ENCODE measurements at places on chromosomes 3 and 15. TPM values are rescaled to one million over a fixed set of nuclear protein-coding genes. Genes with fewer than 3 reads are reported as not detected.

Gene ISLR2
- total RNA-seq, result 0.05 TPM

Gene PLEKHO2
- 8.0 TPM for total RNA-seq

GRCh38 chr15:59746777-59747176 is 57.7 kb upstream of the BNIP2 start:
- no peaks in the 10 kb centered on the region for H3K4me1 ChIP-seq
- no peak overlapping the region for H3K4me3 ChIP-seq
- peaks cover 48% of the 10 kb centered on the region for H3K27me3 ChIP-seq
- H3K27ac ChIP-seq, result no peak overlapping the region
- no peaks in the 10 kb centered on the region for H3K36me3 ChIP-seq

GRCh38 chr3:58434168-58434504 is 504 bp upstream of the PDHB start:
- peak overlapping the region; percentile 29 for H3K4me3 ChIP-seq
- DNase-seq, result no peak
- H3K36me3 ChIP-seq, result peaks cover 19% of the 10 kb centered on the region
- H3K27me3 ChIP-seq, result no peaks in the 10 kb centered on the region

GRCh38 chr3:159925248-159925647 is 63.4 kb upstream of the IL12A start:
- H3K27me3 ChIP-seq, result no peaks in the 10 kb centered on the region
- no peaks in the 10 kb centered on the region for H3K36me3 ChIP-seq
- DNase-seq, result no peak
- no peak overlapping the region for H3K4me3 ChIP-seq
- no peaks in the 10 kb centered on the region for H3K4me1 ChIP-seq

- H3K36me3 ChIP-seq, result no peaks in the 10 kb centered on the region
- H3K4me3 ChIP-seq, result no peak overlapping the region
- no peaks in the 10 kb centered on the region for H3K4me1 ChIP-seq
- no peaks in the 10 kb centered on the region for H3K27me3 ChIP-seq
- H3K27ac ChIP-seq, result no peak overlapping the region
- no peak for DNase-seq
Observed at GRCh38 chr3:43539321-43539720, 82.5 kb downstream of the ANO10 start.

Gene FANCD2OS
- not detected for total RNA-seq

DNA sequence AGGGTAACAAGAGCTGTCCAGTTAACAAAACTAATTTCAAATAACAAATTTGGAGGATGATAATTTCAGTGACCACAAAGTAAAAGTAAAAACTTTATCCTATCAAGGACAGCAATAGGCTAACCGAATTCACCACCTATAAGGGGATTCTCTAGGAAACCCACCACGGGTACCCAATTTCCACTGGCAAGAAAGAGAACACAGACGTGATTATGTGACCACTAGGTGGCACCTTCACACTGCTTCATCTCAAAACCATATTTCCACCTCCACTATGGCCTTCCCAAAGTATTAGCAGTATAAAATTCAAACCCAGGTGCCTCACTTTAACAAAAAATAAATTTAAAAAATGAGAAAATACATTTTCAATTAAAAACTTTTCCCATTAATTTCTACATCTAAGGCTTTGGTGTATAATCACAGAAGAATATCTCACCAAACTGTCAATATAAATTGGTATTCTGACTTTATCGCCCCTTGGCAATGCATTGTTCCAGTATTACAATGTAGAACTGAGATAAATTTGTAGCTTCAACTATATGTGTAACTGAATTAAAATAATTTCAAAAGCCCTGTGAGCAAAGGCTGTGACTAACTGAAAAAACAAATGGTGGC is 96.5 kb downstream of the FSIP1 start:
- no peaks in the 10 kb centered on the region for H3K36me3 ChIP-seq
- no peak overlapping the region for H3K4me3 ChIP-seq
- no peak overlapping the region for H3K27ac ChIP-seq
- DNase-seq, result peak; percentile 37

GRCh38 chr3:44612678-44613077 is 12.2 kb upstream of the ZNF197 start:
- no peaks in the 10 kb centered on the region for H3K36me3 ChIP-seq
- H3K27ac ChIP-seq, result no peak overlapping the region
- H3K4me1 ChIP-seq, result no peaks in the 10 kb centered on the region

Gene SKOR1
- 0.81 TPM for total RNA-seq

Gene SEMA6D
- 0.02 TPM for total RNA-seq

GRCh38 chr15:25859838-25860645 is 3.1 kb downstream of the ATP10A start:
- H3K36me3 ChIP-seq, result no peaks in the 10 kb centered on the region
- no peak overlapping the region for H3K4me3 ChIP-seq
- DNase-seq, result no peak

GRCh38 chr15:52765785-52766184 is 24.4 kb downstream of the ONECUT1 start:
- DNase-seq, result no peak
- peaks cover 11% of the 10 kb centered on the region for H3K27me3 ChIP-seq
- no peaks in the 10 kb centered on the region for H3K4me1 ChIP-seq
- no peak overlapping the region for H3K27ac ChIP-seq

- DNase-seq, result no peak
- no peak overlapping the region for H3K4me3 ChIP-seq
- H3K27me3 ChIP-seq, result no peaks in the 10 kb centered on the region
- no peaks in the 10 kb centered on the region for H3K4me1 ChIP-seq
Observed at GRCh38 chr15:71397377-71397776, 282.1 kb downstream of the THSD4 start.

Gene CDAN1
- total RNA-seq, result 22.4 TPM

GRCh38 chr3:33058765-33059164 is 38.2 kb downstream of the GLB1 start:
- no peak overlapping the region for H3K4me3 ChIP-seq
- 0 out of 2 replicates have a peak, but pooled peaks cover 2% of the 10 kb centered on the region for H3K36me3 ChIP-seq
- no peak overlapping the region for H3K27ac ChIP-seq
- no peak for DNase-seq
- H3K27me3 ChIP-seq, result no peaks in the 10 kb centered on the region

DNA sequence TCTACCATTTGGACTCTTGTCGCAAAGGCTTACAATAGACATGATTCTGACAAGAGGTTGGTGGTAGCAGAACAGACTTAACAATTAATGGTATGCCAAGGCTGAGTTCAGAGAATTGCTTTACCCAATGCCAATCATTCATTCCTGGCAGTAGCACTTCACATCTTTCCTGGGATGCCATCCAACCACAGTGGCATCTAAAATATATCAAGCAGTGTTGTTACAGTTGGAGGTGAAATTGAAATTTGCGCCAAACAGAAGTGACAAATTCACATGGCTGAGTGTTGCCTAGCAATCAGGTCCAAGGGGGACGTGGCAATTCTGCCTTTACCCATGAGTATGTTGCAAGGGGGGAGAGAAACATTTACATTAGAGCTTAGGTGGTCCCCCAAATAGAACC is 21.0 kb upstream of the DPH6 start:
- H3K27me3 ChIP-seq, result no peaks in the 10 kb centered on the region
- H3K27ac ChIP-seq, result no peak overlapping the region
- DNase-seq, result no peak

Gene STRC
- 0.91 TPM for total RNA-seq

Gene RBMS3
- 0.42 TPM for total RNA-seq

DNA sequence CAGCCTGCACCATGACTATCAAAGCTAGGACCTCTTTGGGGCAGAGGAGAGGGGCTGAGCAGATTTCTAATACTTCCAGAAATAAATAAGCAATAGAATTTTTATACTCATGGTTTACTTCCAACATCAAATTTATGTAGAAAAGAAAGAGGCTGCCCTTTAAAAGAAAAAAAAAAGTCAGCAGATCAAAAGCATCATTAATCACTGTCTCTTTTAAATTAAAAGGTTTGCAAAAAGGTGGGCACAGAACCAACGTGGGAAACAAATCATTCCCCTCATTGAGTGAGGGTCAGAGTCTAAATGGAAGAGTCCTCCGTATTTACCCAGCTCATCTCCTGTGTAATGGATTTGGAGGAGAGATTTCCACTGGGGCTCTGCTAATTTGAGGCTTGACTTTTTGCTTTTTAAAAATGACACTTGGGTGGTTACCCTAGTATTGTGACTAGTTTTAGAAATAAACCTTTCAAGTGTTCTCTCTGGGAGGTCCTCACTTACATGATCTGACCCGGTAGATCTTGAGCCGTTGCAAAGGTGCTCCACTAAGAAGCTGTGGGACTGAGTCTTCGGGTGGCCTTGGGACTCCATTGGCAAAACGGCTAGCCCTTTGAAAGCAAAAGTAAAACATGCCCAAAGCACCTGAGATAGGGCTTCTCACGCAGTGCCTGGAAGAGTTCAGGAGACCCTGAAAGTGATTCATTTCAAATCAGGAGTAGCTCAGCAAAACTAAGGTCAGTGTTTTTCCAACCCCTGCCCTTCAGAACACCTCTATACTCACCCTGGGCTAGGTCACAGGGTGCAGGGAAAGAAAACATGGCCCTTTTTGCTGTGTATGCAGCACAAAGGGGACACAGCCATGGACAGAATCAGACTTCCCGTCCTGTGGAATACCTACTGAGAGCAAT is 320.9 kb downstream of the FOXP1 start:
- H3K36me3 ChIP-seq, result no peaks in the 10 kb centered on the region
- no peak for DNase-seq
- H3K4me1 ChIP-seq, result no peaks in the 10 kb centered on the region
- no peak overlapping the region for H3K4me3 ChIP-seq
- H3K27ac ChIP-seq, result no peak overlapping the region

DNA sequence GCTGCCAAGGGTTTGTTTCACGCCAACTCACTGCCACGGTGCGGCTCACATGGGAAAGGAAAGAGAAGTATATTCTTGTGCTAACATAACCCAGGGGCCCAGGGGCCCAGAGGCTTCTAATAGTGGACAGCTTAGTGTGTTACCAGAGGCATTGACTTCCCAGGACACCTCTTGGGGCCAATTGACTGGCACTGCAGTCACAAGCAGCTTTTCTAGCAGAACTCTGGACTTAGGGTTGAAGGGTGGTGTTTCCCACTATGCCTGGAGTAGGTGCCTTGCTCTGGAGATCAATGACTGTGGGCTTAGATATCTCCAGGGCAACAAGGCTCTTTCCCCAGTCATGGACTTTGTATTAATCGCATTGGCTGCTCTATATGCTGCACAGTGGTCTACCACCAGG is 172.7 kb upstream of the KBTBD8 start:
- H3K27me3 ChIP-seq, result peaks cover 12% of the 10 kb centered on the region
- H3K27ac ChIP-seq, result no peak overlapping the region

DNA sequence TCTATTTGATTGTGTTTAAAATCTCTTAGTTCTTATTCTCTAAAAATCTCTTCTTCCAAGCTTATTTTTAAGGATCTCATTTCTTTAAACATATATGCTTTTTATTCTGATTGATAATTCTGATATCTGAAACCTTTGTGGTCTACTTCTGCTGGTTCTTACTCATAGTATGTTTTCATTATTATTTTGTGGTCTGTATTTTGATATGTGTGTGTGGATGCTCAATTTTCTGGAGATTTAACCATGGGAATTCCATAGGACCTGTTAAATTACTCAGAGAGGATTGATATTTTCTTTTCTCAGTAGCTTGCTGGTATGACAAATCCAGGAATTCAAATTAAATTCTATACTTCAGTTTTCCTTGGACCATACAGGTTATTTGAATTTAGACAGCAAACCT is 14.7 kb upstream of the HHLA2 start:
- DNase-seq, result no peak
- no peaks in the 10 kb centered on the region for H3K4me1 ChIP-seq
- no peaks in the 10 kb centered on the region for H3K27me3 ChIP-seq
- H3K36me3 ChIP-seq, result no peaks in the 10 kb centered on the region

Gene TUSC7
- total RNA-seq, result not detected
